ENCODE measurements at places on chromosomes 7 and 10. TPM values are rescaled to one million over a fixed set of nuclear protein-coding genes. Genes with fewer than 3 reads are reported as not detected.

GRCh38 chr10:16893664-16894063, 76.4 kb upstream of the RSU1 start:
- H3K27ac ChIP-seq = no peak overlapping the region
- no peak for DNase-seq
- no peak overlapping the region for H3K4me3 ChIP-seq
- H3K4me1 ChIP-seq = peaks cover 29% of the 10 kb centered on the region
- no peaks in the 10 kb centered on the region for H3K36me3 ChIP-seq

- no peak for DNase-seq
- H3K4me1 ChIP-seq = peaks cover 17% of the 10 kb centered on the region
- peak overlapping the region; percentile 58 for H3K27ac ChIP-seq
- H3K27me3 ChIP-seq = no peaks in the 10 kb centered on the region
Measured at GRCh38 chr10:124975977-124976514, 34.1 kb downstream of the ZRANB1 start.

Gene SLC35G1
- total RNA-seq = 24.1 TPM

- H3K36me3 ChIP-seq = no peaks in the 10 kb centered on the region
- H3K27ac ChIP-seq = no peak overlapping the region
- DNase-seq = no peak
- H3K4me3 ChIP-seq = no peak overlapping the region
- H3K27me3 ChIP-seq = no peaks in the 10 kb centered on the region
Measured at GRCh38 chr10:88333248-88333630, 249.9 kb downstream of the RNLS start.

Gene GDF2
- total RNA-seq = not detected

DNA sequence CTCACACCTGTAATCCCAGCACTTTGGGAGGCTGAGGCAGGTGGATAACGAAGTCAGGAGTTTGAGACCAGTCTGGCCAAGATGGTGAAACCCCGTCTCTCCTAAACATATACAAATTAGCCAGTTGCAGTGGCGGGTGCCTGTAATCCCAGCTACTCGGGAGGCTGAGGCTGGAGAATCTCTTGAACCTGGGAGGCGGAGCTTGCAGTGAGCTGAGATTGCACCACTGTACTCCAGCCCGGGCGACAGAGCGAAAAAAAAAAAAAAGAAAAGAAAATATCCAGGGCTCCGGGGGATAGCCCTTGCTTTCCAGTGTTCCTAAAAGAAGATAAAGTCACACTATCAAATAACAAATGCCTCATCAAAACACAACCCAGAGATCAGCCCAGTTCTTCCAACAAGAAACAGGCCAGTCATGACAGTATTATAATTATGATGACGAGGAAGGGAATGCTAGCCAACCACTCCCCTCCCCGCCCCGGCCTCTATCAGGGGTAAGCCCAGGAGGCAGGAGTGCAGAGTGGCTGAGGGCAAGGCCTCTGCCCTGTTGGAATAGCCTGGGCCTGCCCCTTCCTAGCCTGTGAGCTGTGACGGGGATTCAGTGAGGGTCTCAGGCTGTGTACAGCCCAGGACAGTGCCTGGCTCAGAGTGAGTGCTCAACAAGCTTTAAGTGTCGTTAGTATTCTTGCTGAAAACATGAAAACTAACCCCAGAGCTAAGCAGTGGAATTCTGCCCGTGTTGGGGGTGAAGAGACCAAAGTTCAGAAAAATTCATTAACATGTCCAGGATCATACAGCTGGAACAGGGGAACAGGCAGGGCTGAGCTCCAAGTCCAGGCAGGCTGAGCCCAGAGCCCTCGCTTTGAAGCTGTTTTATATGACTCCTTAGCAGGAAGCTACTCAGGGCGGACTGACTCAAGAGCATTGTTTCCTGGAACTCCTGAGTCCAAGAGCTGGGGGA, 54.3 kb downstream of the FAM241B start:
- peak; percentile 72 for DNase-seq
- H3K4me1 ChIP-seq = peaks cover 46% of the 10 kb centered on the region
- no peaks in the 10 kb centered on the region for H3K36me3 ChIP-seq
- peak overlapping the region; percentile 86 for H3K27ac ChIP-seq

Gene PCDH15
- total RNA-seq = not detected

Gene RNF148
- total RNA-seq = 4.9 TPM

DNA sequence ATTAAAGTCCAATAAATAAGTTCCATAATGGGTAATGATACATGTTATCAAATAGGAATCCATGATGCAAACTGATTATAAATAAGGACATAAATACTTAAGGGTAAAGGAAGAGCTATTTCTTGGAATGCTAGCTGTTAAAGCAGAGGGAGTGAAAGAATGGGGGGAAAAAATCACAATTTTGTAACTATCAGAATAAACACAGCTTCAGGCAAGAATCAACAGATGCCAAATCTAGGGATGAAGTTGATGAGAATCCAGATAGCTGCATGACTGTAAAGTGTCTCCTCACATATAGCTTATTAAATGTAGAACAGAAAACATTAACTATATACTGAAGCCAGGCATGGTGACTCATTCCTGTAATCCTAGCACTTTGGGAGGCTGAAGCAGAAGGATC, 4.9 kb downstream of the IPMK start:
- no peak overlapping the region for H3K27ac ChIP-seq
- peaks cover 21% of the 10 kb centered on the region for H3K4me1 ChIP-seq
- DNase-seq = no peak
- H3K27me3 ChIP-seq = no peaks in the 10 kb centered on the region

DNA sequence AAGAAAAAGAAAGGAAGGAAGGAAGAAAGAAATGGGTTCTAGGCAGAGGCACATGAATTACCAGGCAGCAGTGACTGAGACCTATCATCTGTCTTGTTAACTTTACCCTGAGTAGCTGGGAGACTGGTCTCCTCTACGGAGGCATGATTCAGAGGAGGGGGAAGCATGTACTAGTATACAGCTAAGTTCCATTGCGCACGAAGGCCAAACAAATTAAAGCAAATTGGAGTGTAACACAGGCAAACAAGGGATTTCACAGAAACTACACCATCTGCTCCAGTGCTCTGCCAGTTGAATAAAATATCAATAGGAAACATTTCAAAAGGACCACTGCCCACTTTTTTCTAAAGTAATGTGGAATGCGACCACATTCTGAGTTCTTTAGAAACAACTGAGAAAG, 65.9 kb upstream of the RSU1 start:
- no peaks in the 10 kb centered on the region for H3K4me1 ChIP-seq
- no peaks in the 10 kb centered on the region for H3K27me3 ChIP-seq
- no peaks in the 10 kb centered on the region for H3K36me3 ChIP-seq
- no peak overlapping the region for H3K4me3 ChIP-seq
- no peak overlapping the region for H3K27ac ChIP-seq

Gene DENND11
- 17.8 TPM for total RNA-seq

Gene BLNK
- total RNA-seq = 55.4 TPM
